ENCODE measurements at places on chromosomes 7 and 10. TPM values are rescaled to one million over a fixed set of nuclear protein-coding genes. Genes with fewer than 3 reads are reported as not detected.

GIMAP7 gene
- 101 TPM for total RNA-seq

RAB19 gene
- 2.1 TPM for total RNA-seq

CHST3 gene
- 8.3 TPM for total RNA-seq

FAM25G gene
- total RNA-seq, result not detected

SPDYE11 gene
- total RNA-seq, result not detected

DDC gene
- total RNA-seq, result 0.26 TPM

PRKG1 gene
- 6.1 TPM for total RNA-seq

IFIT1B gene
- total RNA-seq, result 6.3 TPM

CRPPA gene
- 3.1 TPM for total RNA-seq

CNTNAP2 gene
- 0.70 TPM for total RNA-seq

NKX1-2 gene
- not detected for total RNA-seq

UTF1 gene
- total RNA-seq, result not detected

RPEL1 gene
- total RNA-seq, result not detected

EVX1 gene
- not detected for total RNA-seq

CFAP70 gene
- total RNA-seq, result 2.8 TPM

HTR5A gene
- total RNA-seq, result not detected

PALD1 gene
- total RNA-seq, result 19.3 TPM

SHH gene
- total RNA-seq, result not detected

AFAP1L2 gene
- 273 TPM for total RNA-seq

NPFFR1 gene
- 0.63 TPM for total RNA-seq

ANXA11 gene
- total RNA-seq, result 187 TPM

PNLIPRP1 gene
- total RNA-seq, result not detected

ODAD2 gene
- total RNA-seq, result not detected

FBXO24 gene
- total RNA-seq, result 0.54 TPM

CCDC126 gene
- total RNA-seq, result 11.7 TPM

ITPRID1 gene
- total RNA-seq, result not detected

H2BK1 gene
- not detected for total RNA-seq

ANKRD61 gene
- total RNA-seq, result 0.37 TPM

CLDN3 gene
- not detected for total RNA-seq

ARHGAP12 gene
- 43.5 TPM for total RNA-seq

WDR86 gene
- total RNA-seq, result 67.3 TPM

FAM20C gene
- 14.9 TPM for total RNA-seq

CRTAC1 gene
- 0.26 TPM for total RNA-seq

PHKG1 gene
- total RNA-seq, result 3.4 TPM

ADIRF gene
- total RNA-seq, result 37.1 TPM

TMEM225B gene
- 0.57 TPM for total RNA-seq

IGF2BP3 gene
- 1.7 TPM for total RNA-seq

GARIN1A gene
- 2.4 TPM for total RNA-seq

ZNF503 gene
- 10.8 TPM for total RNA-seq

PRKCQ gene
- 5.6 TPM for total RNA-seq

GATA3 gene
- 6.6 TPM for total RNA-seq

HOXA9 gene
- total RNA-seq, result 1.0 TPM

DKK1 gene
- total RNA-seq, result 1.4 TPM

CFAP46 gene
- not detected for total RNA-seq

CTAGE15 gene
- 0.25 TPM for total RNA-seq

GNAT3 gene
- not detected for total RNA-seq

DNAH11 gene
- 1.4 TPM for total RNA-seq

CHRM2 gene
- not detected for total RNA-seq

ZNF32 gene
- 42.4 TPM for total RNA-seq

WNT16 gene
- total RNA-seq, result 3.2 TPM

PODXL gene
- total RNA-seq, result 13.5 TPM

NANOS1 gene
- 0.42 TPM for total RNA-seq

GIMAP5 gene
- total RNA-seq, result 34.0 TPM

PDIA4 gene
- total RNA-seq, result 83.1 TPM

GPER1 gene
- 3.0 TPM for total RNA-seq

CNPY1 gene
- not detected for total RNA-seq

DBNL gene
- 233 TPM for total RNA-seq

VWA2 gene
- not detected for total RNA-seq

AKR1D1 gene
- total RNA-seq, result not detected

TAS2R41 gene
- 0.55 TPM for total RNA-seq
